ENCODE measurements at places on chromosomes 2 and 18.

GRCh38 chr2:83703598-83703997, 755.5 kb downstream of the SUCLG1 start:
- DNase-seq, result no peak

DNA sequence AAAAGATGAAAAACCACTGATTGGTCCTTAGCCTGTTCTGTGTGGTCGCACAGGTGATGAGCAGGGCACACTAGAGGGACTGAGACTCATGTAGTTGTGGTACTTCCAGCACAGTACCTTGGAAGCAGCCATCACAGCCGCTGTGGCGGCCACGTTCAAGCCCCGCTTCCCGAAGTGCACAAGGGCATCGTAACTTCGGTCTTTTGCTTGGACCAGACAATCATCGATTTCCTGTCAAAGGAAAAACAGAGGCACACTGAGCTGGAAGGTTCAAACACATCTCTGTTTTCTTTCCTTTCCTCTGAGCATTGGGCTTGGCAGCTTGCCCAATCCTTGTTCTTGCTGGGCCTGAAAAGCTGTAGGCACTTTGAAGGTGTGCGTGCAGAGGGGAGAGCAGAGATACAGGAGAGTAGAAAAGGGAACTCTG, 52.6 kb downstream of the MRPL35 start:
- DNase-seq, result no peak

GRCh38 chr2:218476676-218477075, 57.8 kb downstream of the VIL1 start:
- DNase-seq, result no peak

DNA sequence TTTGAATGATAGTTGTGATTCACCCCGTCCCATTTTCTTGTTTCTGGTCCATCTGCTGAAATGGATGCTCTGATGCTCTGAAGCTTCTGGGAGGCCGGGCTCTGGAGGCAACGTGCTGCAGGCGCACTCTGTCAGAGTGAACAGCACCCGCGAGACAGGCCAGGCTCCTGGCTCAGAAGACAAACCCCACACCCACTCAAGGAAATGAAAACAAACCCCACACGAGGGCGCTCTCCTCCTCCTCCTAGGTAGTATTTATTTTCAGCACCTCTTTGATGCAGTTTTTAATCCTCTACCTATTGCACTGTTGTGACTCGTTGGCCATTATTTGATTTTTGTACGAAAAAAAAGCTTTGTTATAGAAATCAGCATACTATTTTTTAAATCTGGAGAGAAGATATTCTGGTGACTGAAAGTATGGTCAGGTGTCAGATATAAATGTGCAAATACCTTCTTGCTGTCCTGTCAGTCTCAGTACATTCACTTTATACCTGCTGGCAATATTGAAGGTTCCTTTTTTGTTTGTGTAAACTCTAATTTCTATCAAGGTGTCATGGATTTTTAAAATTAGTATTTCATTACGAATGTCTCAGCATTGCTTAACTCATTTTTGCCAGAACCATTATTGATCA, 10.3 kb upstream of the CHST10 start:
- DNase-seq, result peak; percentile 76

- no peak for DNase-seq
These were observed 36.0 kb upstream of the STAT1 start for GRCh38 chr2:191049728-191050639.

- DNase-seq, result no peak
These were observed 66.2 kb downstream of the TRAPPC8 start for GRCh38 chr18:31876707-31877106.

DNA sequence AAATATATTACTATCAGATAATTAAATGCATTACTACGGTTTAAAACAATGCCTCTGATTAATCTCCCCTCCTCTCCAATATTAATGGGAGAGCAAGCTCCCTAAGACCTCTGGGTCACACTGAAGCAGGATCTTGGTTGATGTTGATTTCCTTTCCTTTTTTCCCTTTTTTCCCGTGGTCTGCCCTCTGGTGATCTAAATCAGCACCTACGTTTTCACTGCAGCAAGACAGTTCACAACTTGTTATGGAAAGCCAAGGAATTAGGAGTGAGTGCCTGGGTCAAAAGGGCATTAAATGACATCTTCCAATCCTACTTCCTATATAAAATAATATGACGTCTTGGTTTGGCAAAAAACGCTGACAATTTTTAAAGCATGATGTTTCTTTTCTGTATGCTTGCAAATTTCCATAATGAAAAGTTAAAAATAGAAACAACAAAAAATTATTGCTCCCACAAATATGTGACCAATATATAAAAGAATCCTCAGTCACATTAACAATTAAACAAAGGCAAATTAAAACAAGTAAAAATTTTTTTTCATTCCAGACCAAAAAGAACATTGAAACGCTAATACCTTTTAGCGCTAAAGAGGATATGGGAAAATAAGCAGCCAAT, 7.9 kb upstream of the CFAP36 start:
- peak; percentile 82 for DNase-seq

DNA sequence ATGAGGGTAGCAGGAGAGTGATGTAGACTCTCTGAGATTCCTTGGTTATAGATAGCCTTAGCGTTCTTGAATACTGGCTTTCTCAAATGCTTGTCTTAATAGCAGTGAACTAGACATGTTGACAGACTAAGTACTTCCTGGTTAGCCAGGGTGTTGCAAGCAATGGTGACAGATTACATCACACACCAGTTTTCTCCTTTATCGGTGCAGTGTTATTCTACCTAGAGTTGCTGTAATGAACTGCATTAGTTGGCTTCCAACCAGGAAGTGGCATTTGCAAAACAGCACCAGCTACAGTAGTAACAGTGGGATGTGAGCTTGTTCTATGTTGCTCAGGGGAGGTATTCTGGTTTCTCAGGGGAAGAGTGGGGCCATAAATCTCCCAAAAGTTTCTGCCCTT, 582.2 kb upstream of the DDX18 start:
- DNase-seq, result no peak

GRCh38 chr2:239274391-239275043, 126.3 kb downstream of the HDAC4 start:
- DNase-seq, result no peak

- DNase-seq, result no peak
These were observed 208.1 kb upstream of the RASGRP3 start for GRCh38 chr2:33268246-33268831.

GRCh38 chr2:8502316-8502715, 179.5 kb upstream of the ID2 start:
- DNase-seq, result no peak

DNA sequence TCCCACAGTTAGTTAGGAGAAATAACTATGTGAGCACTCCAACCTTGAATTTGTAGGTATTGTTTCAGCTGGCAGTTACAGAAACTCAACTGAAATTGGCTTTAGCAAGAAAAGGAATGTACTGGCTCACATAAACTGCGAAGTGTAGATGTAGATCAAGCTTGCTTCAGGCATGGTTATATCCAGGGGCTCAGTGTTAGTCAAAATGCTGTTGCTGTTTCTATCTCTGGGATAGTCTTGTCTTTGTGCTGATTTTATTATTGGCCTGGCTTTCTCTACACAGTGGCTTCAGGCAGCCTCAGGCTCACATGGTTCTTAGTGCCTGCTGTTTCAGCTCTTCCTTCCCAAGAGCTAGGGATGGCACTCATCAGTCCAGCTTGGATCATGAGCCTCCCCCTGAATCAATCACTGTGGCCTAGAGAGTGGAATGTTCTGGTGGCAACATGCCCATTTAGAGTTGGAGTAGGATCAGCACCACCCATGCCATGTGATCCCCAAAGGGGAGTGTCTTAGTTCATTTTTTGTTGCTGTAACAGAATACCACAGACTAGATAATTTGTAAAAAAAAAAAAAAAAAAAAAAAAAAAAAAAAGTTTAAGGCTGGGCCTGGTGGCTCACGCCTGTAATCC, 69.1 kb upstream of the FOXI3 start:
- DNase-seq, result no peak

DNA sequence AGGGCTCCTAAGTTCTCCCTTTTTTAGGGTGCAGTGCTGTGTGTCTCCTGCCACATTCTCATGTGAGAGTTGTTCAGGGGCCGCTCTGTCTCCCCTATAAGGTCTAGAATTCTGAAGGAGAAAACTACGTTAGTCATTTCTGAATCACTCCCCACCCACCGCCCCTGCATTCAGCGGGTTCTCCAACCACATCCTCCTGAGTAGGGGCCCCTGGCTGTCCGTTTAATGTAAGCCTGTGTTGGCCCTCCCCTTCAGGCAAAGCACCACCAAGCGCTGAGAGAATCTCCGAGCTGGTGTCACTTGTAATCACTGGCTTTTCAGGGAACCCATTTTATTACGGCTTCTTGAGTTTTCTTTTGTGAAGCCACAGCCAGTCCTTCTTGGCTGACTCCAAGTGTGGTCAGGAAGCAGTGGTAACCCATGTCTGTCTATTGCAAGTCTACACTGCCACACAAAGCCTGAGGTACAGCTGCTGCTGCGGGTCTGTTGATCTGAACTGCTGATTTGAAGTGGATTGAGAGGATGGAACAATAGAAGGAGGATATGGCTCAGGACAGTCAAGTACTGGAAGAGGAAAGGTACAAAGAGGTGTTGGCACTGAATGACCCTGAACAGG, 16.9 kb downstream of the LCT start:
- DNase-seq, result no peak

DNA sequence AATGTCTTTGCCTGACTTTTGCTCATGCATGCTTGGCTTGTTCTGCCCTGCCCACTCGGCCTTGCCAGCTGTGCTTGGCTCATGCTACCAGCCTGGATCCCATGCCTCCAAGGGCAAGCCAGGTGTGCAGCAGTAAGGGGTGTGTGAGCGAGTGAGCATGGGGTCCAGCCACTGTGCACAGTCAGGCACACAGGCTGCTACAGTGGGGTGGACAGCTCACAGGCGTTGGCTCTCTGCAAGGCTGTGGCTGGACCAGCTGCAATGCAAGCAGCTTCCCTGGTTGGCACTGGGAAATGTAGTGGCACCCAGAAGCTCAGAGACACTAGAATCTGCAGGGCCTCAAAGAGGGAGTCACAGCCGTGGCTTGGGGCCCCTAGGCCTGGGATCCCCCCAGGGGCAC, 529.7 kb downstream of the DSC3 start:
- no peak for DNase-seq

- DNase-seq, result no peak
These were observed 20.1 kb downstream of the OTOF start for GRCh38 chr2:26457695-26458364.

GRCh38 chr18:64972545-64972944, 778.3 kb upstream of the CDH7 start:
- peak; percentile 27 for DNase-seq

DNA sequence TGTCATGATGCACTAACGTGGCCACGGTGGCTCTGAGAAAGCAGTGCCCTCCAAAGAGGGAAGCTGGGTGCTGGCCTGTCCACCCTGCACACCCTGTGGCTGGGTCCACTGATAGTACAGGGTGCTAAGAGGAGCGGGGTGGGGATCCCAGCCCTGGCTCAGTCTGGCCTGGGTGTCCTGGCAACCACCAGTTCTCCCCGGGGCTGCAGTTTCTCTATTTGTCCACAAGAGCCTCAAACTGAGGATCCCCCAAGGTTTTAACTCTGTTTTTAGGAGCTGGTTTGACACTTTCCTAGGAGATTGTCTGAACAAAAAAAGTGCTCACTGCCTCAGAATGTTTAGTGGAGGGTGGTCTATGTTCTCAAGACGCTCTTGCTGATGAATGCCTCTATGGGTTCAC, 29.0 kb downstream of the EDAR start:
- DNase-seq, result peak; percentile 56

GRCh38 chr2:163302141-163302540, 433.7 kb downstream of the FIGN start:
- no peak for DNase-seq

DNA sequence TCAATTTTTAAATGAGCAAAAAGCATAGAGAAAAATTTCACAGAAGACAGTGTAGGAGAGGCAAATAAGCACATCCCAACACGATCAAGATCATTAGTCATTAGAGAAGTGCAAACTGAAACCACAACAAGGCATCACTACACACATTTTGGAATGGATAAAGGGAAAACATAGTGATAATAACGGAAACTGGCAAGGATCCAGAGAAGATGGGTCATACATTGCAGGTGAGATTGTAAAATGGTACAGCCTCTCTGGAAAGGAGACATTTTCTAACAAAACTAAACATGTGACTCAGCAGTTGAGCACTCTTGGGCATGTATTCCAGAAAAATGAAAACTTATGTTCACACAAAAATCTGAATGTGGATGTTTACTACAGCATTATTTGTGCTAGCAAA, 98.3 kb upstream of the TMEM17 start:
- DNase-seq, result no peak

DNA sequence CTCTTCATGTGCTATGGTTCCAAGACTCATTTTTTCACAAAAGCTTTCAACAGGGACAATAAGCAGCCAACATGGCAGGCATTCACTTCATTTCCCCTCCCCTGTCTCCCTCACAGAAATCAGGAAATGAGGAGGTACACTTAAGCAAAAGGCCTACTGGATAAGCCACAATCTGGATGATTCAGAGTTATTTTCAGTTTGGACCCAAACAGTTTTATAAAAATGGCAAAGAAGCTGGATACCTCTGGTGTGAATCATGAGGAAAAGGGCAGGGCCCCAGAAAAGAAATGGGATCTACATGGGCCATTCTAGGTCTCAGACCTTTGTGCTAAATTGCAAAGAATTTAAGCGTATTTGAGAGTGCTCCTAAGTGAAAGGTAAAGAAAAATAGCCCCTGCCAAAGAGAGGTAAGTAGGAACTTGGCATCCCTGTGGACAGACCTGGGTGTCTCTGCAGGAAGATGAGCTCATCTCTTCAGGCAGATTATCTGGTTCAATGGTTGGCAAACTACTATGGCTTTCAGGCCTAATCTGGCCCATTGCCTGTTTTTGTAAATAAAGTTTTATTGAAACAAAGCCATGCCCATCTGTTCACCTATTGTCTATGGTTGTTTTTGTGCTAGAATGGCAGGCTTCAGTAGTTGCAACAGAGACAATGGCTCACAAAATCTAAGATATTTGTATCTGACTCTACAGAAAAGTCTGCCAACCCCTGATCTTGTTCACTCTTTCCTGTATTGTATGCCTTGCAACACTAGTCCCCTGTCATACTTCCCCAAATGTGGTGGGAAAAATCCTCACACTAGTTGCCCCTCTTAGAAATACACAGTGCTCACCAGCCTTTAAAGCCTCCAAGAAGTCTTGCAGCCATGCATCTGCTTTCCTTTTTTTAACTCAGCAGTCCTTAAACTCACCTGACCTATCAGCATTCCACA, 315.0 kb downstream of the ALK start:
- DNase-seq, result no peak

- no peak for DNase-seq
These were observed 207.7 kb upstream of the CRIM1 start for GRCh38 chr2:36147670-36148390.

GRCh38 chr18:53752781-53753367, 471.6 kb downstream of the MBD2 start:
- DNase-seq, result no peak

- peak; percentile 45 for DNase-seq
These were observed 167.0 kb upstream of the TPO start for GRCh38 chr2:1246239-1246638.

DNA sequence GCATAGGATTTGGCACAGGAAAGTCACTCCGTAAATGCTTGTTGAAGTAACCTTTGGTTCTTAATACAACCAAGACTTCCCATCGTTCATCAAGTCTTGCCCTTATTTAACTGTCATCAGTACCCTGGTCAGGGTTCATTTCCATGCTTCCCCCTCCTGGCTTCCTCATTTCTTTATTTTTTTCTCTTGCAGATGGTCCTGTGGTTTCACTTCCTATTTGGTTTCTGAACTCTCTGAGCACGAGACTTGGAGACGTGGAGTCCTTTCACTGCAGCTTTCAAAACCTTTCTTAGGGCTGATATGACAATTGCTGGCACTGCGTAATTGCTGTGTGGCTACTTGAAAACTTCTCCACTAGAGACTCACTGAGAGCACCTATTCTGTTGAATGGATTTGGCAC, 59.9 kb upstream of the PID1 start:
- DNase-seq, result no peak
